ENCODE measurements at places on chromosomes 7 and 10.

GRCh38 chr10:60731134-60731885 lies 47.0 kb upstream of the CDK1 start:
- no peak for DNase-seq

DNA sequence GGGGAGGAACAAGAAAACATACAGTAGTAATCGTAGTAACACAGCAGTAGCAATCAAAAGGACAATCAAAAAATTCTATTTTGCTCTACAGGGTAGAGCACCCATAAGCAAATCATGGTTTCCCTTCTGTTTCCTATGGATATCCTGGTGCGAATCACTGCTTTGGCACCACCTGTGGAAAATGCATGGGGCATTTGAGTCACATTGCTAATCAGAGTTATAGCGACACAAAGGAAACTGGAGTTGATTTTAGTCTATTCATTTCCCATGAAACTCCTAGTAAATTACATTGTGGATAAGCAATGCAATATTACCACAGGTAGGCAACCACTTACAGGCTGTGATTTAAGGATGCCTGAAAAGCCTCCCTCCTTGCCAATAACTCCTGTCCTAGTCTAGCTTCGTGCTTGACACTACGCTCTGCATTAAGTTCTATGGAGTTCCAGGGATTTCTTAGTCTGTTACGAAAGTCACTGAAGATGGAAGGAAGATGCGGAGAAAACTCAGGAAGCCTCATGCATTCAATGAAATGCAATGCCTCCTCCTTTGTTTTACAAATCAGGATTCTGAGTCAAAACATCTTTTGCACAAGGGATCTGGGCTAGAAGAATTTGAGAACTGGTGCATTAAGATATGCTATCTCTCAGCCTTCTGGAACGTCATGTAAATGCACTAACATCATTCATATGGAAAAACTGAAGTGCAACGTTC lies 188.4 kb downstream of the DGKI start:
- DNase-seq = no peak

- no peak for DNase-seq
Measured at GRCh38 chr10:100528123-100528886, 1.4 kb downstream of the NDUFB8 start.

DNA sequence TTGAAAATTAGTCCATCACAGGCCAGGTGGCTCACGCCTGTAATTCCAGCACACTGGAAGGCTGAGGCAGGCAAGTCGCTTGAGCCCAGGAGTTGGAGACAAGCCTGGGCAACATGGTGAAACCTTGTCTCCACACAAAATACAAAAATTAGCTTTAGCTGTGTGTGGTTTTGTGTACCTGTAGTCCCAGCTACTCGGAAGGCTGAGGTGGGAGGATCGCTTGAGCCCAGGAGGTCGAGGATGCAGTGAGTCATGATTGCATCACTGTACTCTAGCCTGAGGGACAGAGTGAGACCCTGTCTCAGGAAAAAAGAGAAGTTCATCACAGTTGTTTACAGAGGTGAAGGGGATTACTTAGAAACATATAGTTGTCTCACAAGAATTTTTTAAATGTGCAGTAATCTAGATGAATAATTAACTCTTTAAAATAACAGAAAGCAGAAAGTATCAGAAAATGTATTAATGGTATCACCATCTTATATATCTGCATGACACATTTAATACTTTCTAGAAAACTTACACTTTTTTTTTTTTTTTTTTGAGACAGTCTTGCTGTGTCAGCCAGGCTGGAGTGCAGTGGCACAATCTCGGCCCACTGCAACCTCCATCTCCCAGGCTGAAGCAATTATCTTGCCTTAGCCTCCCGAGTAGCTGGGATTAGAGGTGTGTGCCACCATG lies 8.9 kb downstream of the LCOR start:
- DNase-seq = no peak

- no peak for DNase-seq
Measured at GRCh38 chr7:152899548-152900109, 140.1 kb downstream of the ACTR3B start.

- no peak for DNase-seq
Measured at GRCh38 chr10:85642082-85642420, 724.5 kb downstream of the GRID1 start.

GRCh38 chr7:156764016-156764669 lies 123.6 kb downstream of the RNF32 start:
- no peak for DNase-seq

DNA sequence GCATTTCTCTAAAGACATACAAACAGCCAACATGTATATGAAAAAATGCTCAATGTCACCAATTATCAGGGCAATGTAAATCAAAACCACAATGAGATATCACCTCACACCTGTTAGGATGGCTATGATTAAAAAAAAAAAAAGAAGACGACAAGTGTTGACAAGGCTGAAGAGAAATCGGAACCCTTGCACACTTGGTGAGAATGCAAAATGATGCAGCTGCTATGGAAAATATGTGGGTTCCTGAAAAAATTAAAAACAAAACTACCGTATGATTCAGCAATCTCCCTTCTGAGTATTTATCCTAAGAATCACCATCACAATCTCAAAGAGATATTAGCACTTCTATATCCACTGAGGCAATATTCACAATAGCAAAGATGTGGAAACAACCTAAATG lies 11.3 kb downstream of the LMBR1 start:
- no peak for DNase-seq

- DNase-seq = no peak
Measured at GRCh38 chr7:112433289-112433688, 17.0 kb upstream of the IFRD1 start.

- no peak for DNase-seq
Measured at GRCh38 chr7:128974241-128974934, 36.7 kb downstream of the IRF5 start.

GRCh38 chr10:91642831-91643692 lies 10.2 kb upstream of the PPP1R3C start:
- DNase-seq = no peak

DNA sequence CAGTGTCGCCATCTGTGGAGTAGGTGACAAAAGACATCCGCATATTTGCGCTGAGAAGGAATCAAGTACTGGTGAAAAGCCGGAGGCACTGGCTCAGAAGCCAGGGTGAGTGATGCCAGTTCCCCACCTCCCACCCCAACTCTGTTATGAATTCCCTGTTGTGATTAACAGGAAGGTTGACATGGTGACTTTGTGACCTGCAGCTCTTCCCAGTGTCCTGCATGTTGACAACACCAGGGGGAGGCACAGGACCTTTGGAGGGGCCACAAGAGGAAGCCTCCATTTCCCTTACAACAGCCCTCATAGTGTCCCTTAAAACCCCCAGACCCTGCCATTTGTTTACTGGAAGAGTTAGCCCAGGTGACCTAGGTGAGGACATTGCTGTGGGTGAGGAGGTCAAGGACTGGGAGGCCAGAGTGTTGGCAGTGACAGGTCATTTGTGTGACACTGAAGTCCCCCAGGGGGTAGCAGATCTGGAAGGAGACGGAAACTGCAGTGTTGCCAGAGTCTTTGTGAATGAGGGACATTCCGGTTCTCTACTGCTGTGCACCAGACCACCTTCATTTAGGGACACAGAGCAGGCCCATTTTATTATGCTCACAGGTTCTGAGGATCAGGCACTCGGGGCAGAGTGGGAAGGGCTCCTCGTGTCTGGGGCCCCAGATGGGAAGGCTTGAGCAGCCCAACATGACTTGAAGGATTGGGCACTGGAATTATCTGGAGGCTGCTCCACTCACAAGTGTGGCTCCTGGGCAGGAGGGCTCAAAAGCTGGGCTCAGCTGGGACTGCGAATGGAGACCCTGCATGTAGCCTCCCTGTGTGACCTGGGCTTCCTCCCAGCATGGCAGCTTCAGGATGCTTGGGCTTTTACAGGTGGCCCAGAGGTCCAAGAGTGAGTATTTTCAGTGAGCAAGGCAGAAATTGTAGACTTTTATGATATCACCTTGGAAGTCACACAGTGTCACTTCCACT lies 13.0 kb upstream of the ANTXRL start:
- DNase-seq = no peak

DNA sequence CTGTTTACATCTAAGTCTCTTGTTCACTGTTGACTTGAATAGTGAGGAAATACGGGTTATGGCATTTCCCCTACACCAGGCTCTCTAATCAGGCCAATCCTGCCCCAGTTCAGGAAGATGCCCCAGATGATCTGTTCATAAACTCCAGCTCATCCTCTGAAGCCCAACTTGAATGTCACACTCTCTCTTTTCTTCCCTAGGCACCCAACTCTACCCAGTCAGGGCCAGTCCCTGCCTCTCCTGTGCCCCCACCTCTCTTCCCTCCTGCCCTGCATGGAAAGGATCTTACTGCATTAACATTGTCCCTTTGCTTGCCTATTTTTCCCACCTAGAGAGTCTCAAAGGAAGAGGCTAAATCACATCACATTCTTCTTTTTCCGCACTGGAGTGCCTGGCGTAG lies 10.6 kb upstream of the TRPV6 start:
- no peak for DNase-seq

DNA sequence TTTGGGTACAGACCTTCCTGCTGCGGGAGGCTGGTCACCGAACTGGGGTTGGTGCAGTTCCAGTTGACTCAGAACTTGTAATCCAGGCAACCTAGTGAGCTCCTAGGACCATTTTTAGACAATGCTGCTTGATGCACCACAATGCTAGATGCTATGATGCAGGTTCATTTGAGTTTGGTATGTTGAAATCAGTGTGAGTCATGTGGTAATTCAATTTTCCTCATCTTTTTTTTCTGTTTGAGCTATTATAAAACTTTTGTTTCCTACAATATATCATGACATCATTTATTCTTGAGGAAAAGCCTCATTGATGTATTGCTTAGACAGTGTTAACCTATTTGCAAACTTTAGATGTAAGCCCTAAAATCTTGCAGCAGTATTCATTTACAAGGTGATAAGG lies 40.9 kb upstream of the MTPN start:
- no peak for DNase-seq

DNA sequence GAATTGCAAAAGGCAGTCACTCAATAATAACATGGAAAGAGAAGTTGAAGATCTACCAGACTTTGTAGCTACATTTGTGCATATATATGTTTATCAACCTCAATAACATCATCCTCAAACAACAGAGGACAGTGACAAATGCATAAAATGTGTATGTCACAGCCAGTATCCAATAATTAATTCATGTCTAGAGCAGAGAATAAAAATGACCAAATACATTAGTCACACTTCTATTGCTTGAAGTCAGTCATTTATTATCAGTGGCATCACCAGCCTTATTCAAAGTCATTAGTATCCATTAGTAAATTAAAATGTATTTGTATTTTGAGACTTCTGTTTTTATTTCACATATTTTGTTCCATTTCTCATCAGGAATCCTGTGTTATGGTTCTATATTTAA lies 852.8 kb downstream of the XPNPEP1 start:
- DNase-seq = no peak

- DNase-seq = no peak
Measured at GRCh38 chr10:52997007-52997406, 224.4 kb upstream of the MBL2 start.

DNA sequence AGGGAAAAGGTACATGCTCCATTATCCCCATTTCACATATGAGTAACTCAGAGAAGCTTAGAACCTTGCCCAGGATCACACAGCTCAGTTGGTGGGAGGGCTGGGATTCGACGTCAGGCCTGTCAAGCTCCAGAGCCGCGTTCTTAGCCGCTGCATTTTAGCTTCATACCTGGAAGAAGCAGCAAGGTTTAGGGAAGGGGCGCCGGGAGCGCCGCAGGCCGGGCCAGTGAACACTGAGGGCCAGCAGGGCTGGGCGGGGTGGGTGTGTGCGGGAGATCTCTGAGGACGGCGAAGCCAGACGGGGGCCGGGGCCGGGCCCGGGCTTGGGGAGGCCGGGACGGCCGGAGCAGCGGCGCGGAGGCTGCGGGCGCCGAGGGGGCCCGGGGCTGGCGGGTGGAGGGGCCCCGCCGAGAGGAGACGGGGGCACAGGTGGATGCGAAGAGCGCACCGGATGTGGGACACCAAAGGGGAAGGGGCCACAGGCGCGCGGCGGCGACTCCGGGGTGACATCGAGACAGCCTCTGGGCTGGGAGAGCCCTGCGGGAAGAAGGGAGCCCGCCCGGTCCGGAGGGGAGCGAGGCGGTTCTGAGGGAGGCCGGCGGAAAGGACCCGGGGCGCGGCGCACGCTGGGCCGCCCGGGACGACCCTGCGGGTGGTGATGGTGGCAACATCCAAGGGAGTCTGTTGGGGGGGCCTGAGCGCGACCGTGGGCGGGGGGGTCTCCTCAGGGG lies 498 bp downstream of the NDST2 start:
- DNase-seq = peak; percentile 25

DNA sequence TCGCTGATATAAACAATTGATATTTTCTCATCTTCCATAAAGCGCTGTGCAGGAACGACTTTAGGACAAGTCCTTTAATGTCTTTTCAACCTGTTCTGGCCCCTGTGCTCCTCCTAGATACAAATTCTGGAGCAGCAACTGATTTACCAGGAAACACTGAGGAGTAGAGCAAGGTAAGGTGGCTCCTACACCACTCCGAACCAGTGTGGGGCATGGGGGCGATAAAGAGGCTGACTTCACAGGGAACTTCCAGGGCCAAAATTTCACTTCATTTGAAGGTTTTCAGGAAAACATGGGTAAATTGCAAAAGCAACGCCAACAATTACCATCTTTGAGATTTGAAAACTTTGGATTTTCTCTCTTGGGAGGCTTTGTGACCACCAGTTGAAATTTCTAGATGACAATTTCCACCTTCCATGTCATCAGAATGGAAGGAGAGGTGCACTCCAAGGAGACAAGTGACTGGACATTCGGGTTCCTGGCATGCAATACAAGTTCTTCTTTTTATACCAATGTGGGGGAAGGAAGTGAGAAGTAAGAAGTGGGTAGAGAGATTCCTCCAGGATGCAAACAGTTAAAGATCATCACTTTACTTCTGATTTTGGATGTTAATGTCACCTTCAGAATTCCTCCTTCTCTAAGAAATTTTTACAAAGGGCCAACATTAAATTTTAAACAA lies 118.5 kb downstream of the FAM107B start:
- DNase-seq = no peak

DNA sequence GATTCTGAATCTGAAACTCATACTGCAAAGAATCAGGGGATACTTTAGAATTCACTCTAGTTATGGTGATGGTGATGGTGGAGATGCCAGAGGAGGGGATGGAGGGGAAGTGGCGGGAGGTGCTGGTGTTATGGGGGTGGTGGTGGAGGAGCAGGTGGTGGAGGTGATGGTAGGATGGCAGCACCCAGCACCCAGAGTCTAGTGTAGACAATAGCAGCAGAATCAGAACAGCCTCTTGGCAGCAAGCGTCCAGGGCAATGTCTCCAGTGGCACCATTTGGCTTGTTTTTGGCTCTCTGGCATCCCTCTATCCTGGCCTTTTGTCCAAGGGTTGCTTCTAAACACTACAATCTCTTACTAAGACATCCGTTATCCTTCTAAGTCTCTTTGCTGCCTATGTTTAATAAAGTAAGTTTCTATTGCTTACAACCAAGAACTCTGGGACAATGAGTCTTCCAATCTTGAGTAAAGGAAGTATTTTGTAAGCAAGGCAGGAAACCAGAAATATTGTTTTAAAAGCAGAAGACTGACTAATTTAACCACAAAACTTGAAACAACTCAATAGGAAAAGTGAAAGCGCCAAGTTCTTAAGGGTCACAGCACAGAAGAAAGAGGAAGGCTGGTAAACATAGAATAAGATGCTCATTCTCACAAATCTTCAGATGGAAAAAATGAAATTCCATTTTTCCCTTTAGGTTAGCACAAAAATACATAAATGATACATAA lies 42.4 kb upstream of the GDF10 start:
- no peak for DNase-seq
